ENCODE measurements at places on chromosomes 3 and 15.

- DNase-seq: no peak
Observed at GRCh38 chr3:114566162-114566755, 272.4 kb downstream of the TIGIT start.

DNA sequence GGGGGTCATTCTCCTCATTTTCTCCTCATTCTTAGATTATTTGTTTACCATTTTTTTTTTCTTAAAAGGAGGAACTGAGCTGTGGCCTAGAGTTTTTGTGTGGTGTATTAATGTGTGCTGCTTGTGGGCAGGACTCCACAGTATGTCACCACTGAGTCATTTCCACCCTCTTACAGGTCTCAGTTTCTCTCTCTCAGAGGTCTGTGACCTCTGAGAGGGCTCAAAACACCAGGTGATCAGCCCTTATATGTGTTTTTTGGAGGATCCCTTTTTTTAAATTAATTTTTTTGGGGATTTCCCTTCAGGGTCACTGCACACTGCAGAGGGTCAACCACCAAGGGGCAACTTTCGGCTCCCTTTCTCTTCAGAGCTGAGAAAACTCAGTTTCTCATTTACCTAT is 166.4 kb downstream of the SUCNR1 start:
- DNase-seq: peak; percentile 33

DNA sequence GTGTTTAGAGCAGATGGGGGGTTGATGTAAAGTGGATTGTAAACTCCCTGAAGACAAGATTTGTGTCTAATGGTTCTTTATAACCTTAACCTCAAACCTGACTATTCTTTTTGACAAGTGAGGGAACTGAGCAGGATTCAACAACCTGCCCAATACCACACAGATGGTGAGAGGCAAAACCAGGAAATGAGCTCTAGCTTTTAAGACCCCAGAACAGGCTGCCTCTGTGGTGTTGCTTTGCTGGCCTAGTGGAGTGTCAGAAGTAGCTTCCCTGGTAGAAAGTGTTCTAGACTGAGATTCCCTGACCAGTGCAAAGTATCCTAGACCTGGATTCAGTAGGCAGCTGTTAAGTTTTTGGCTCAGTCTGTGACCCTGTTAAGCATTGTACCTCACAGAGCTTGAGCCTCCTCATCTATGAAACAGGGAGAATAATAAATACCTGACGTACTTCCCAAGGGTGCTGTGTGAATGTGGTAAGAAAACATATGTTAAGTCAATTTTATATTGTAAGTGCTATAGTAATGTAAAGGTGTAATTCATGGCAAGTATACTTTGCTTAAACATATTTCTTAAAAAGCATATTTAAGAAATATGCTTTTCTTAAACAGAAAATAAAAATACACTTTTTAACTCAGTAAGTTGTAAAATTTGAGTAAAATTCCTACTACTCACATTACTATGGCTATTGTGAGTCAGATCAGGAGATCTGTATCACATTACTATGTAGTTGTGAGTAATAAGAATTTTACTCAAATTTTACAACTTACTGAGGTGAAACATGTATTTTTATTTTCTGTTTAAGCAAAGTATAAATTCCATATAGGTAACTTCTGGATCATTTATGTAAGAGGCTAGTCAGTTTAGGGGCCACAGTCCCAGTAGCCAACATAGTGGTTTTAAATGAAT is 8.8 kb downstream of the GPR87 start:
- DNase-seq: no peak

DNA sequence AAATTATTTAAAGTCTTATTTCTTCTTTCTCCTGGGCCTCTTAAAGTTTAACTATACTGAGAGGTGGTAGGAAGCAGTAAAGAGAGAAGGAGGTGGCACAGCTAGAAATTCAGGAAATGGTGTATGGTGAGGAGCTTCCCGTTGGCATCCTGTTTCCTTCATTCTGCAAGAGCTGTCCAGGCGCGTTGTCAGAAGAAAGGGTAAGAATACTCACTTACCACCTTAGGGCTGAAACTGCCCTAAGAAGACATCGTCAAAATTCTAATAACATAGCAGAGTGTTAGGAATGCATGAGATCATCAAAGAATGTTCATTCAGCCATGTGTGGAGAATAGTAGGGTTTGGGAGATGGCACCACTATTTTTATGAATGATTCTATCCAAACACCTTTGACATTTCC is 699.6 kb downstream of the MCTP2 start:
- DNase-seq: no peak

- no peak for DNase-seq
Observed at GRCh38 chr3:23762214-23762613, 43.5 kb upstream of the UBE2E1 start.

DNA sequence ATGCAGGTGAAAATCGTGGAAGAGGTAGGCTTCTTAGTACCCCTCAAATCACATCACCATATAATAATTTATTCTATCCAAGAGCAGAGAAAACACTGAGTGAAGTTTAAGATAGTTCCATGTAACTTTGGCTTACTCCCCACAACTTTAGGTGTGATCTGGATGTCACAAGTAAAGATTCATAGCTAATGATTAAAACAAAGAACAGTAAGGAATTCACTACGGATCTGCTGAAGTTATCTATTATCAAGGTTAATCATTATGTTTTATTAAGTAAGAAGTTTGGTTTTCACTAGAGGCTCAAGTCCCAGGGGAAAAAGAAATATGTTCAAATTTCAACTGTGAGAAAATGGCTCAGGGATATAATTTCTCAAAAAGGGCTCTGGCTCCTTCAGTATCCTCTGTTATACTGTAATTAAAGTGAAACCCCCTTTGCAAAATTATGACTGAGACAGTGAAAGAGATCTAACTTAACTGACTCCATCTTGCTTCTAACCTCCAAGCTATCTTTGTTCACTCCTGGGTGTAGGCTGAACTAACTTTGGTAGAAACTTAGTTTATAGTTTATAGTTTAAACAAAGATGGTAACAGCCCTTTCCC is 17.1 kb downstream of the CD80 start:
- no peak for DNase-seq

- no peak for DNase-seq
Observed at GRCh38 chr3:46024131-46024530, 3.2 kb downstream of the XCR1 start.

DNA sequence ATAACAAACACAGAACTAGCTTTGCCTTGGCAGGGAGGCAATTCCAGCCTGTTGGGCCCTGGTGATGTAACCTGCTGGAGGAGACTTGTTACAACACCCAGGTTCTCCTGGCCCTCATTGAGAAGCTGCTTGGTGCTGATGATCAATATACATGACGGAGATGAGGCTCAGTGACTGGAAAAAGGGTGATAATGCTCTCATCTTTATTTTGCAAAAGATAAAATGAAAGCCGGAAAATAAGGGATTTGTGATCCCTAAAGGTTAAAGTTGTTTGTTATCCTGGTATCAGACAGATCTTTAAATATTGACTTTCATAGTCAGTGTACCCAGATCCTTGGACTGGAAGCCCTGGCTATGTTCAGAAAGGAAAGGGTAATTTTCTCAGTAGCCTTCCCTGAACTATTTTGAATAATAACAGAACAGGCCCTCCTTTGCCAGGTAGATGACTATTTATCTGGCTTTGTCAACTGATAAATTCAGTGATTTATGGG is 118.9 kb upstream of the MEIS2 start:
- no peak for DNase-seq

DNA sequence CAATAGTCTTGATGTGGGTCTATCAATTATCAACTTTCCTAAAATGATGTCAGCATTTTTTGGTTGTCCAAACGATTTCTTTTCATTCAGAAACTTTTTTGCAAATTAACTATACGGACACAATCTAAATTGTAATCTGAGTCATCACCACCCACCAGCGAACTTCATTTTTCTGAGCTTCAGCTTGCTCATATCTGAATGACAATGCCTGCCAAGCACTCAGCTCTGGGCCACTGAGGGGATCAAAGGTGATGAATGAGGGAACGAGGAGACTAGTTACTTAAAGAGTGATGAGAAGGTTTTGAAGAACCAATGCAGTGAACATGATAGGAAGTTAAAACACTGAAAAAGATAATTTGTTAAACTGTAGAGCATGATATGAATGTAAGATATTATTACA is 14.9 kb upstream of the TBC1D23 start:
- no peak for DNase-seq

DNA sequence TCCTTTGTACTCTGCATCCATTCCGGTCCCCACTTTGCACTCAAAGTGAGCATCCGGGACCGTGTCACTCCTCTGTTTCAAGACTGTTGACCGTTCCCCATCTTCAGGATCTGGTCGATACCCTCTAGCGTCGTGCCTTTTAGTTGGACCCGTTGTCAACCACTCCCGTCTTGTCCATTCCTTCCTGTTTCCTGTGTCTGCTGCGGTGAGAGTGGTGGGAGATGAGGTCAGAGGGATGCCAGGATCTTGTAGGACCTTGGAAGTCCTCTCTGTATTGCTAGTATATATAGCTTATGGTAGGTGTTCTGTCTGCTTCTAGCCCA is 624 bp downstream of the BRK1 start:
- DNase-seq: peak; percentile 60

DNA sequence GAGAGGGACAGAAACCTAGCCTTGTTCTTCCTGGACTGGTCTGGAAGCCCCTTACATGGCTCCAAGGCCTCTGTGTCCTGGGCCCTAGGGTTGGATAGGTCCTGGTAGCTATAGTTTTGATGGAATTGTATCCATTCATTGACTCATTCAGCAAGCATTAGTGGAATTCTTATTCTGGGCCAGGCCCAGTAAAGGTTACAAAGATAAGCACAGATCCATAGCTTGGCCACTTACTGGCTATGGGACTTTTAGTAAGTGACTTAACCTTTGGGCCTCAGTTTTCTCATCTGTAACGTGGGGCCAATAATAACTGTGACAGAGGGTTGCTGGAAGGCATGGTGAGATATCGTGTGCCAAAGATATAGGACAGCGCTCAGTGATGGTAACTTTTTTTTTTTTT is 13.6 kb upstream of the DAG1 start:
- no peak for DNase-seq

- DNase-seq: peak; percentile 14
Observed at GRCh38 chr3:156674911-156675829, 780 bp downstream of the TIPARP start.

- DNase-seq: no peak
Observed at GRCh38 chr3:150623945-150624344, 20.8 kb downstream of the SELENOT start.

GRCh38 chr15:23854912-23855659 is 168.0 kb upstream of the NDN start:
- DNase-seq: peak; percentile 42

GRCh38 chr3:61617041-61617440 is 55.7 kb downstream of the PTPRG start:
- no peak for DNase-seq

- DNase-seq: peak; percentile 69
Observed at GRCh38 chr3:51637941-51638471, 33.0 kb upstream of the TEX264 start.

DNA sequence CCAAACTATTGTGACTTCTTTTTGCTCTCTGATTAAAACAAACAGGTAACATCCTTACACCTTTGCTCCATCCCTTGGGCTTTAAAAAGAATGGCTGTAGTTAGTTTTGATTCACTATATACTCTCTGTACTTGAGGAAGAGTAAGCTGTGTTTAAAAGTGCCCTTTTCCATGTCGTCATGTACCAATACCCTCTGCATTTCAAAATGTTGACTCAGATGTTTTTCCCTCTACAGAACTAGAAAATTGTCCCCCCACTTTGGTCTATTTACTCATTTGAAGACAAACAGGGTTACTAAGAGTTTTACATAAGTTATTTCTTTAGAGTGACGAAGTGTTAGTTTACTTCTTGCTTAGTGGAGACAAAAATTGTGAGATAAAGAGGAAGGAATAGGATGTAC is 62.7 kb downstream of the TASOR start:
- DNase-seq: no peak

DNA sequence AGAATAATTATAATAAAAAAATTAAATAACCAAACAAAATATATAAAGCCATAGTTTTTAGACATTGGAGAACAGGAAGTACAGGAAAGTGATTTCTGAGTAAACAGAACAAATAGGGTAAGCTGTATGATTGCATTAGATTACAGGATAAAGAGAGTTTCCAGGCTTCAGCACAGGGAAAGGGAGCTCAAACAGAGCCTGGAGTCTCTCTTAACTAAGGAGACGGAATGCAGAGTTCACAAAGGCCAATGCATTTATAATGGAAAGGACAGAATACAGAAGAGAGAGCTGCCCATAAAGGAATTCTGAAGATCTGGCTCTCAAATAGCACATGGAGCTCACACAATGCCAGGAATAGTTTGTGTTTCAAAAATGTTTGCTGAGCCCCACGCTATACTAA is 42.0 kb upstream of the OTOL1 start:
- DNase-seq: no peak

DNA sequence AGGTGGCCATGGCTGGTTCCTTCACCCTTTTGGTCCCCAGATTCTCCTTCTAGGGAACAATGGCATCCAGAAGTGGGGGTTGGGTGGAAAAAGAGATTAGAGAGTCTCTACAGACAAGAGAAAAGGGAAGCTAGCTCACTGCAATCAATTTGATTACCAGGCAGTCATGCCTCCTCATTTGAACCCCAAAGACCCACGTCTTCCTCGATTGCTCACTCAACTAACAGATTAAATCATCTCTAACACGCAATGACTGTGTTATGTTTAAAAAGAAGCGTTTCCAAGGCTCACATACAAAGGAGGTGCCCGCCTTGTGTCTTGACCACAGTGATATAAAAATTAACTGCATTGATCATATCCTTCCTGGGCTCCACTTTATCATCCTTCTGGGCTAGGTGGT is 57.6 kb downstream of the BHLHE40 start:
- DNase-seq: peak; percentile 81

- DNase-seq: peak; percentile 5
Observed at GRCh38 chr3:21920421-21920861, 169.4 kb upstream of the ZNF385D start.
